ENCODE measurements at places on chromosomes 3 and 15.

DNA sequence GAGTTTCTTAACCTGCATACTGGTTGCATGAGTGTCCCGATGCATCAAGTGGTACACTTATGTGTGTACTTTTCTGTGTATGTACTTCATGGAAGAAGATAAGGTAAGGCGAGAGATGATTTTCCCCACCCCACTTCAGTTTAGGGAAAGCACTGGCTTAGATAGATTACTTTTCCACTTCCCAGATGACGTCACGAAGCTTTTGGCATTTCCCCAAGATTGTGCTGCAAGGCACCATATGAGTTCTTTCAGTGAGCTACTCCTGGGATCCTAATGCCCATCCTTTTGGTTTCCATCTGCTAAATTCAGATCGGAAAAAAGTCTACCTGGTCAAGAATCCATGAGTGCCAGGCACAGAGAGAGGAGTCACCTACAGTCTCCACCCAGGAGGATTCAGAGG is 4.5 kb downstream of the IL17RB start:
- DNase-seq = no peak

- DNase-seq = no peak
Observed at GRCh38 chr3:76668653-76669052, 371.2 kb upstream of the ROBO2 start.

DNA sequence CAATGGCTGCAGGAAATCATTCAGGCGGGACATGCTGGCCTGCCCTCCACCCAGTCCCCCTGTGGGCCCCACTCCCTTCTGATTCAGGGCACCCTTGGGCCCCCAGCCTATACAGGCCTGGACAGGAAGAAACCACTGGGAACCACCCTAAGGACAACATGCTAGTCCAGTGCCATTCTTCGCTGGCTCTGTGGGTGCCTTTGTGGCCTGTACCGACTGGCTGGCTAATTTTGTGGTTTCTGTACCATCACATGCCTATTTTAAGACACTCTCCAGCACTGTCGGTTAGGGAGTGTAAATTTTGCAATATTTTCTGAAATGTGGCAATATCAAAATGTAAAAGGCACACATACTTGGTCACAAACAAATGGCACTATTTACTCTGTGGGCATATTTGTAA is 61.4 kb upstream of the POLG start:
- no peak for DNase-seq

DNA sequence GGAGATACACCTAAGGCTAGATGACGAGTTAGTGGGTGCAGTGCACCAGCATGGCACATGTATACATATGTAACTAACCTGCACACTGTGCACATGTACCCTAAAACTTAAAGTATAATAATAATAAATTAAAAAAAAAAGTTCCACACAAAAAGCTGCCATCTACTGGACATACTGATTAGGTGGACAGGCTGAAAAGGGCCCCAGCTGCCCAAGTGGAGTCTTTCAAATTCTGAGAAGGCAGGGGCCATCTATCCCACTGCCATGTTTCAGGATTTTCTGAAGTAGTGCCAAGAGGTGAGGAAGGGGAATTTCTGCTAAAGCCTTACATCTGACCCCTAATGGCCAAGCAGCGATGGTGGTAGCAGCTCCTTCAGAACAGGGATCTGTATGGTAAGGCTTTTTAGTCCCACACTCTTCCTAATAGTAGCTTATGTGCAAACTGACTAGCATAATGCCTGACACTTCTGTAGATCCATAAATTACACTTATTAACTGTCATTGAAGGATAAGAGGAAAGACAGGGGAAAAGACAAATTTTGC is 7.7 kb downstream of the FSTL1 start:
- DNase-seq = no peak

Measured in left renal cortex interstitium (tissue), 4 donors.